ENCODE measurements at places on chromosomes 5 and 9.

GRCh38 chr5:137071526-137071925 is 427.6 kb downstream of the SPOCK1 start:
- DNase-seq: no peak
- H3K4me1 ChIP-seq: peaks cover 49% of the 10 kb centered on the region
- no peak overlapping the region for H3K4me3 ChIP-seq
- H3K27ac ChIP-seq: no peak overlapping the region
- H3K36me3 ChIP-seq: no peaks in the 10 kb centered on the region

DNA sequence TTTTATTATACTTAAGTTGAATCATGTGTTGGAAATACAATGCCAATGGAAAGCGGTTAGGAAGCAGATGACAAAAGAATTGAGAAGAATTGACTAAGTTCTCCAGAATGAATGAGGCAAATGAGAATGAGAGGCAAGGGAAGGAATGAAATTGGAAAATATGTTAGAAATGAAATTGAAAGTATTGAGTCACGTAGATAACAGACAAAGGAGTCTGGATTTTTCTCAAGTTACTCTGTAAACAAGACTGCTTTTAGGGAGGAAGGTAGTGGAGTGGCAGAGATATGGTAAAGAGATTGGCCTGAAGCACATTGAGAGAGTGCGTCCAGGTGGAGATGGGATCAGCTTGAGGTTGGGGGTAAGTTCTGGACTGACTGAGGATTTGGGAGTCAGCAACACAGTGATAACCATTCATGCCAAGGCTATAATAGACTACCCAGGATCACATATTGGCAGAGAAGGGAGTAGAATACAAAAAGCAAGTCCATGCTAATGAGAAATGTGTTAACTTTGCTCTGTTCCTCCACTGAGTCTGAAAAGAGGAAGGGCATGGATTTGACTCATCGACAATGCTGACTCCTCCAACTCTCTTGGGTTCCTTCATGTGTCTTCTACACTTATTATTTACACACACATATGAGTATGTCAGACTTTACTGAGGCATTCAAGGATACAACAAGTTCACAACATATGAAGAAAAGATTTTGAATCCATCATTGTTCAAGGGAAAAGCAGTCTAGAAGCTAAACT is 814.2 kb upstream of the ZNF608 start:
- H3K4me3 ChIP-seq: no peak overlapping the region
- DNase-seq: no peak
- H3K36me3 ChIP-seq: peaks cover 3% of the 10 kb centered on the region
- no peak overlapping the region for H3K27ac ChIP-seq

DNA sequence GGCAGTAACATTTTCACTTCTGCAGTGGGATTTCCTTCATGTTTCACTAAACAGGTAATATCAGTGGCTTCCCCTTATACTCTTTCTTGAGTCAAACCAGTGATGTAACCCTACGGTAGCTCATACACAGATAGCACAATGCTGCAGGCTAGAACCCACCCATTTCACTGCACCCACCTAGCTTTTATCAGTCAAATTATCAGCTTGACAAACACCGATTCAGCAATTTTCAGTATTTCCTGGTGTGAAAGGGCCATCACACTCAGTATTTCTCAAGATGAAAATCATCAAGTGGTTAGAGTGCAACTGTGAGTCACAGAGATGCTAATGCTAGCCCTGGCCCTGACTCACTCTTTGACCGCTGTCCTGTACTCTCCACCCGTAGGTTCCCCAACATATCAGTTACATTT is 242.3 kb upstream of the PTGER4 start:
- DNase-seq: no peak
- H3K4me3 ChIP-seq: no peak overlapping the region
- no peaks in the 10 kb centered on the region for H3K27me3 ChIP-seq
- H3K4me1 ChIP-seq: no peaks in the 10 kb centered on the region
- no peaks in the 10 kb centered on the region for H3K36me3 ChIP-seq
- no peak overlapping the region for H3K27ac ChIP-seq

DNA sequence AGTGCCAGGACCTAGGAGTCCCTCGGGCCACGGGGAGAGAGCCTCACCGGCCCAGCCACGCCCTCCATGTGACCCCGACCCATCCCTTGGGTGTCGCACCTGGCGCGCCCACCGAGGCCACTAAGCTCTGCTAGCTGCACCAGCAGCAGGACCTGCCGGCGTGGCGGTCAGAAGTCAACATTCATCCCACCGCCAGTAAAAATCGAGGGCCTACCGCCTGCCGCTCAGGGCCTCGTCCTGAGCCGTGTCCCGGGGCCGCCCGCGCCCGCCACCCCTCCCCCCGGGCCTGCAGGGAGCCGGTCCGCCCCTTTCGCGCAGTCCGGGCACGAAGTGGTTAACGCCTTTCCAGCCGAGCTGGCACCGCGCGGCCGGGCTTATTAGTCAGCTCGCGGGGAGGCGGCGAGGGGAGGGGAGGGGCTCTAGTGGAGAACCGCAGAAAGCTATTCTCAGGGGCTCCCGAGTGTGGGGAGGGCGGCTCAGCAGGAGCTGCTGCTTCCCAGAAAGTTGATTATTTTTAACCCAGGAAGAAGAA is 124.4 kb downstream of the C9orf50 start:
- H3K36me3 ChIP-seq: no peaks in the 10 kb centered on the region
- H3K4me3 ChIP-seq: peak overlapping the region; percentile 88
- H3K4me1 ChIP-seq: peaks cover 86% of the 10 kb centered on the region
- peaks cover 5% of the 10 kb centered on the region for H3K27me3 ChIP-seq

DNA sequence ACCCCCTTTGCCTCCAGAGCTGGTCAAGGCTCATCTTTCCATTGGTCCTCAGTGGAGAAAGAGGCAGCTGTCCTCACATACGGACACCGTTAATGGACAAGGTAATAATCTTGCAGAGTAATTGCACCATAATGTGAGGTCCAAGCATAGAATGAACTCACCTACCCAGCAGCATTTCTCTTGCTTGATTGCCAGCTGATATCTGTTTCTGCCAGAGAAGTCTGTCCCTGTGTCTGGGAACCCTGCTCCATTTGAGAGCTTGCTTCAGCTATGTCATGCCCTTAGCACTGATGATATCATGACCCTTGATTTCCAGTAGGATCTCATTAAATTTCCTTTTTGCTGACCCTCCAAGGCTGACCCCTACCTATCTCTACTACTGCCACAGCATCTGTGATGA is 154.6 kb downstream of the PIK3R1 start:
- H3K36me3 ChIP-seq: peaks cover 9% of the 10 kb centered on the region
- peaks cover 9% of the 10 kb centered on the region for H3K27me3 ChIP-seq
- no peak for DNase-seq
- no peak overlapping the region for H3K27ac ChIP-seq
- H3K4me1 ChIP-seq: peaks cover 4% of the 10 kb centered on the region

GRCh38 chr9:88742483-88742882 is 207.5 kb downstream of the NXNL2 start:
- H3K27ac ChIP-seq: no peak overlapping the region
- no peak overlapping the region for H3K4me3 ChIP-seq
- no peak for DNase-seq
- H3K4me1 ChIP-seq: peaks cover 61% of the 10 kb centered on the region
- no peaks in the 10 kb centered on the region for H3K27me3 ChIP-seq
- H3K36me3 ChIP-seq: no peaks in the 10 kb centered on the region

- H3K4me1 ChIP-seq: no peaks in the 10 kb centered on the region
- no peaks in the 10 kb centered on the region for H3K36me3 ChIP-seq
Observed at GRCh38 chr5:12851761-12852160, 947.5 kb upstream of the CTNND2 start.

GRCh38 chr5:168303393-168304025 is 12.1 kb downstream of the WWC1 start:
- H3K36me3 ChIP-seq: no peaks in the 10 kb centered on the region
- peaks cover 22% of the 10 kb centered on the region for H3K27me3 ChIP-seq

All from nephron progenitor cell (in vitro differentiated cells).